Suppressor macrophage treated with lipopolysaccharide for 1 hour (primary cell): ENCODE measurements at places on chromosomes 3 and 15.

DNA sequence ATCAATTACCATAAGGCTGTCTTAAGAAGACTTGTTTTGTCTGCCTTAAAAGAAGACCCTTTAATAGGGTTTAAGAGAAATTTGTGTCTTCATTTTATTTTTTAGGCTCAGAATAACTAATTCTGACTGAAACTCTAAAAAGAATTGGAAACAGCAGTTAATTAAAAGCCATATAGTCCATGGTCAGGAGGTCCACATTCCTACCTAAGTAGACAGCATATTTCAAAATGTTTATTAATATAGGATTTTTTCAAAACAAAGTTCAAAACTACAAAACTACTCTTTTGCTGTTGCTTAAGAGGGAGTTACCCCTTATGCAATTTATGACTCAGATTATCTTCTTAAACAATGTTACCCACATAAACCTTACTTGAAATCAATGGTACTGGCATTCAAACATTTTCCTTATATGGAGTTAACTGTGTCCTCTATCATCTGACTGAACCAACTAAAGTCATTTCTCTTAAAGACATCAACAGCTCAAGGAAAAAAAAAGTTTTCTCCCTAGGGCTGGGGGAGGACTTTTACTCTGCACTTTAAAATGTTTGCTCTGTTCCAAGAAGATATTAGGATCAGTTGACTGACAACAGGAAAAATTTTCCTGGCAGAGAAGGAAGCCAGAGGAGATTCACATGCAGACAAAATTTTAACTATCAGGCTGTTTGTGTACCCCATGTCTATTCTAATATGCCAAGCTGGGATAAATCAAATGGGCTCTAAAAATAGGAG, 56.8 kb upstream of the NANOGP8 start:
- DNase-seq: peak; percentile 8

DNA sequence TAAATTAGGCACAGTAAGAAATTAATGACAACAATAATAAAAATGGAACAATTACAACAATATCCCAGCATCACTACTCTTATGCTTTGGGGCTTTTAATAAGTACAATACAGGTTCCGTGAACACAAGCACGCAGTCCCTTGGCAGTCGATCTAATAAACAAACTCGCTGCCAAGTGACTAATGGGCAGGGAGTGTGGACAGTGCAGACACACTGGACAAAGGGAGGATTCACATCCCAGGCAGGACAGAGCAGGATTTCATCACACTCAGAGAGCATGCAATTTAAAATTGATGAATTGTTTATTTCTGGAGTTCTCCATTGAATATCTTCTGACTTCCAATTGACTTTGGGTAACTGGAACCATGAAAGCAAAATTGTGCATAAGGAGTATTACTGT, 524.1 kb upstream of the CFAP20DC start:
- DNase-seq: no peak

DNA sequence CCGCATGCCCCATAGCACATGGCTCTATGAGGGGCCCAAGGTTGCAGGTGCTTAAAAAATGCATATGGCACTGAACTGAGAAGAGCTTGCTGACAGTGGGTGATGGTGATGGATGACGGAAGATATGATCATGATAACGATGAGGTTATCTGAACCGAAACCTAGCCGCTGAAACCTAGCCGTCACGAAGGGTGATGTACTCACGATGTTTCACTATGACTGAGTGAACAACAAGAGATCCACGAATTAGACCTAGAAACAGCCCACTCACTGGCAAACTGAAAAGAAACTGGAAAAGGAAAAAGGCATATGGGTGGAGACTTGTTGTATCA, 57.6 kb upstream of the BCL6 start:
- DNase-seq: no peak

- DNase-seq: no peak
Observed at GRCh38 chr3:58899953-58900298, 149.9 kb downstream of the CFAP20DC start.

GRCh38 chr3:72663429-72663828, 184.8 kb downstream of the SHQ1 start:
- no peak for DNase-seq

DNA sequence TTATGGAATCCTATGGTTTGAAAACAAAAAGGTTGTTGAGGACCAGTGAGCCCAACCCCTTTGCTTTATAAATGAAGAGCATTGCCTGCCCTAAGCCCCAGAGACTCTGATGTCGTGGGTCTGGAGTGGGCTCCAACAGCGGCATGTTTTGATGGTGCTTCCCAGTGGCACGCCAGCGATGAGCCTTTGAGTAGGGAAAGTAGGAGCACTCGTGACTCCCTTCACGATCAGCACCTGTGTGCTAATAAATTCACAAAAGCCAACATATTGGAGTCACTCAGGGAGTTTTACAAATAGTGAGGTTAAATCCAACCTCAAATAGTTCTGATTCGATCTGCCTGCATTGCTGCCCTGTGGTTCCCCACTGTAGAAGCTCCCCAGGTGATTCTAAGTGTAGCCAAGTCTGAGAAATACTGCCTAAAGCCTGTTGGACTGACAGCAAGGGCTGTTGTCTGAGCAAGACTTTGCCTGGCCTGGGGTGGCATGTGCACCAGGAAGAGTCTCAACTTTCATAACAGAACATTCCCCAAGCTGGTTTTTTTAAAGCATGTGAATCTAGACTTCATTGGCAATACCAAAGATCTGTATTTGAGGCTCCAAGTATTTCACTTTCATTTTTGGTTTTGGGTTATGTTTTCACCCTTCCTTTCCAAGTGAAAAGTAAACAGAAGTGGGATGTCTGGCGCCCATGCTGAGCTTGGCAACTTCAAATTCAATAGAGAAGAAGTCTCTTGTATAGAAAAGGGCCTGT, 9.9 kb downstream of the CCR5 start:
- peak; percentile 68 for DNase-seq

DNA sequence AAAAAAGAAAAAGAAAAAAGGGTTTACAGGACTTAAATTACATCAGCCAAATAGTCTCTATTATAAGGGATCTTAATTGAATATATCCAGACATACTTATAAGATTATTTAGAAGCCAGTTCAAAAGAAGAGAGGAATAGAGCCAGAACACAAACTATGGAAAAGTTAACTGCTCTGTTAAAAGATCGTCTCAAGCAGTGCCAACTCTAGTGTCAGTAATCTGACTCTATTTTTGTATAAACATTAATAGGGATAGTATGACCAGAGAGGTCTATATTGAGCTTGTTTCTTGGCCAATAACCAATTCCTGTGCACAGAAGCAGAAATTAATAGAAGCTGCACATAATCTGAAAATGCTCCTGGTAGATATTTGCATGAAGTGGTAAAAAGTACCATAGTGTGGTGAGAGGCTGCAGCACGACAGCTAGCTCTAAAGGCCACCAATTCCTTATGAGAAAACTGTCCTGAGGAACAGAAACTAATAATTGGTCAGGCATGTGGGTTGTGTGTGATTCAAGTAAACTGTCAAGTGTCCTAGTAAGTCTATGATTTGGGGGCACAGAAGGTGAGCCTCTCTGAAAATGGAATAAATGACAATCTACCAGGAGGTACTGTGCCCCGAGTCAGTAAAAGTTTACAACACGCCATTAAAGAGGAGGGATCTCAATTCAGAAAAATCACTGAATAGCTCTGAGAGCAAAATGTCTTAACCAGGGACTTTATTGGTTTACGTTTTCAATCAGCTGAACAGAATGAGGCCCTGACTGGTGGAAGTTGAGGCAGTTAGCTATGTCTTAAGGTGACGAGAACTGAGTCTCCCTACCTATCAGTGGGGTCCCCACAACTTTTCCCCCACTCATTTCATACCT, 51.5 kb upstream of the NANOGP8 start:
- no peak for DNase-seq

GRCh38 chr3:18575573-18575972, 150.4 kb upstream of the SATB1 start:
- no peak for DNase-seq

DNA sequence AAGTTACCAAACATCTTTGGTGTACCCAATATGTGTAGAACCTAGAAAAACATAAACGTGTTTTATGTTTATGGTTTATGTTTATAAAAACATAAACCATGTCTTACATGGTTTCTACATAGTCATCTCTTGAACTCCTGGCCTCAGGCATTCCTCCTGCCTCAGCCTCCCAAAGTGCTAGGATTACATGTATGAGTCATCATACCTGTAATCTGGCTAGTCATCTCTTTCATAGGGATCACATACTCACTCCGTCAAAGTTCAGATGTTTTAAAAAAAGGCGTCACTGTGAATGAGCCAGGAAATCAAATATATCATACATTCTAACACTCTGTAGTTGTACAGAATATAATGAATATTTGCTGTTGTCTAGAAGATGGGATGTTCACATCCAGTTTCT, 178.6 kb downstream of the CPNE4 start:
- no peak for DNase-seq

DNA sequence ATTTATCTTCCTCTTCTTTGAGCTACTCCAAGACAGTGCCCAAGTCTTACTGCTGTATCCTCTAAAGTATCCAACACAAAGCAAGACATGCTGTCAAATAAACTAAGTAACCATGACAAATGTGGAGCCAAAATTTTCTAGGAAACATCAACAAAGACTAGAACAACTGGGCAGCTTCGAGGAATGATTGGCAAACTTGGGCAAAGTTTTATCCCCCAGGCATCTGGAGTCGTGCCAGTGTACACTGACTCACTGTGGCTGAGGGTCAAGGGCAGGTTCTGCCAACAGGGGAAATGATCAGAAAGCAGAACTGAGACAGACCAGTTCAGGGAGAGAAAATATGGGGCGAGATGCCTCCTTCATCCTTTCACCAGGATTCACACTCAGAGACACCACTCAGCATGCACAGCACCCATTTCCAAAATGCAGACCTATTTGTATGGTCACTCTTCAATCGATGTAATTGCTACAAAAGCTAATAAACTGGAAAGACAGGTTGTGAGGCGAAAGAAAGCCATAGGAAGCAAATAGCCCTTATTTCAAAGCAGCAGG, 65.8 kb downstream of the MB21D2 start:
- peak; percentile 88 for DNase-seq

DNA sequence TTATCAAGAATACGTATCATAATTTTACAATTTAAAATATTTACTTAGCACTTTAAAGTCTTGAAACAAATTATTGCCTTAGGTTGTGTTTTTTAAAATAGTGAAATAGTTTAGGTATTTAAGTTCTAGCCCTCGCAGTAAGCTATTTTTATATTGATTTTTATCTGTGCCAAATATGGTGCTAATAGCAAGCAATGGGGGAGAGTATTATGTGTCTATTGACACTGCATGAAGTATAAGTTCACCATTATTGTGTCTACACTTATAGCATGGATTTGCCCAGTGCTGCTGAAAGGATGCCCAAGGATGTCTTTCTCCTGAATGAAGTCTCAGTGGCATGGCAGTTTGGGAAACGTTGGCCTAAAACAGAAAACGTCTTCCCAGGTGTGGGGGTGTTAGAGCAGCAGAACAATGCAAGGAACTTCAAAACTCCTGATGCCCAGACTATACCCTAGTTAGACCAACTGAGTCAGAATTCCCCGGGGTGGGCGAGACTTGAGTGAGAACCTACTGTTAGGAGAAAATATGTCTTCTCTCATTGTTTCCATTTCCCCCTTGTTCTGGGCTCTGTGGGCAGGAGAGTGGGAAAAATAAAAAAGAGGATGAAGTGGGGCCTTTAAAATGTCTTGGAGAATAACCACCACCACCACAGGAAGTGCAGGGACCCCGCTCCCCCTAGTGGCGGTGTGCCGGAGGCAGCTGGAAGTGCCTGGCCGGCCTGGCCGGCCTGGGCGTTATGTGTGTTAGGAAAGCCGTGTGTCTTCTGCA, 104.2 kb upstream of the SLC7A14 start:
- DNase-seq: peak; percentile 72

DNA sequence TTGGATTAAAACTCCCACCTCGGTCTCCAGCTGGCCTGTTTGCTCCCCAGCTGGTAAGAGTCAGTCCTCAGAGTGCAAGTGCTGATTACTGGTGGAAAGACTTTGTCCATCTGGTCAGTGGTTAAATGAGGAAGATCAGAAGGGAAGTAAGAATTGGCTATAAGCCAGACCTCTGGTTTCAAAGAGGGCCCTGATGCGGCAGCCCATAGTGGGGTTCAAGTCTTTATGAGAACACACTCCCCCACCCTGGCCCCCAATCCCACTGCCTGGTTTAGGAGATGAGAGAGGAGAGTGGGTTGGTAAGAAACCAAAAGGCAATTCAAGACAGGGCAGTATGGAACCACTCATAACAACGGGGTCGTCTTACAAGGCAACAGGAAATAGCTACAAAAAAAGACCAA, 65.0 kb downstream of the FRMD4B start:
- peak; percentile 92 for DNase-seq

DNA sequence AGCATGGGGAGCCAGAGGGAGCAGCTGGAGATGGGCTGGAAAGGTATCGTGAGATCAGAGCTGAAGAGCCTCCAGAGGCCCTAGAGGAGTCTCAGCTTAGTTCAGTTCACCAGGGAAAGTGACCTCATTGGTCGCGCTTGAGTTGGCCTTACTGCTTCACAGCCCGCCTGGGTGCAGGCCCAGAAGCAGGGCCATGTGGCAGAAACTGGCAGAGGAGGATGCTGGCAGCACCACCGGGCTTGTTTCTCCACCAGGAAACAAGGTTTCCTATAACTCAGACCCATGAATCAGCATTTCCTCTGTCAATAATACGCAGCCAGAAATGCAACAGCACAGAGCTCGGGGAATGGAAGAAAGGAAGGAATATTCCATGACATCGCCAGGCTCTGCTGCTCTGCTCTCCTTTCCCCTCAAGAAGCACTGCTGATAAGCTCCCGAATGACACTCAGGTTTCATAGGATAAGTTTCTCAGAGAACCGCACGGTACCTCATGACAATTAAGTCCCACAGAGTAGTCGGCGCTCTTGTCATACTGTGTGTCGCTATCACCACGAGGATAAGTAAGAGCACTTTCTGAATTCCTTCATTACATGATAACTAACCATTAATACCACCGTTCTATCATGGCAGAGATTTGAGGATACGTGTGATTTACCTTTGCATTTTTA, 147.1 kb upstream of the LPP start:
- DNase-seq: peak; percentile 18

GRCh38 chr3:19815805-19816204, 118.2 kb downstream of the EFHB start:
- no peak for DNase-seq

- no peak for DNase-seq
Observed at GRCh38 chr3:140298569-140299070, 363.6 kb downstream of the CLSTN2 start.

GRCh38 chr15:62945760-62946159, 96.8 kb upstream of the TPM1 start:
- peak; percentile 45 for DNase-seq

DNA sequence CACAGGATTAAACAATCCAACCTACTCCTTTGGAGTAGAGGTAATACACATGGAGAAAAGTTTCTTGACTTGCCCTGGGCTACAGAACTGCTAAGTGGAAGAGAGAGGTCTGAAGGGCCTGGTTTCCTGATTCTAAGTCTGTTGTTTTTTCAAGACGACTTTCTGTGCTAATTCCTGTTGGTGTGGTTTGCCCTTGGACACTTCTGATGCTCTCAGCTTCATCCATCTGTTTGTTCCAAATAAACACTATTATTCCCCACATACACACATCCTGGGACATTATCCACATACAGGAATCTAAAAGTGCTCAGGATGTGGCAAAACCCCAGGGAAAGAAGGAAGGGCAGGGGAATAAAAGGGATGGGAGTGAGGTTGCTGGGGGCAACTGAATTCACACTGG, 393.5 kb upstream of the TBL1XR1 start:
- DNase-seq: no peak

- no peak for DNase-seq
Observed at GRCh38 chr3:148873270-148873927, 8.3 kb downstream of the CPA3 start.

- DNase-seq: no peak
Observed at GRCh38 chr15:36791844-36792571, 212.6 kb downstream of the CDIN1 start.

- DNase-seq: no peak
Observed at GRCh38 chr15:100692246-100692645, 89.9 kb downstream of the ASB7 start.
